ENCODE measurements at places on chromosomes 2 and 18.

- no peak for DNase-seq
Measured at GRCh38 chr2:21772624-21773023, 648.9 kb downstream of the TDRD15 start.

GRCh38 chr2:96832754-96833507 is 10.9 kb downstream of the ANKRD23 start:
- peak; percentile 97 for DNase-seq

DNA sequence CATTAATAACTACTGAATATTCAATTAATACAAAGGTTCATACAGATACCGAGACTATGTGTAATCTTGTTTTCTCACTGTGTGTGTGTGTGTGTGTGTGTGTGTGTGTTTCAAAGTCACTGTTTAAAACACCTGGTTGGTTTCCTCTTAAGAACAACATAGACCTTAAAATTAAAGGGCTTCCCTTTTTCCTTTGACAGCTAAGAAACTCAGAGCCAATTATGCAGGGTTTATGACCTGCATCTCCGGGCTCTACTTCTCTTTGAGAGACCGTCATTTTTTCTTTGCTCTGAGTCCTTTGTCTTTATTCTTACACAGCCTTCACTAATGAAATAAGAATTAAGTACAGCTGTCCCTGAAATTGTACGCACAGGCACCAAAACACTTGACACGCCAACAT is 145.6 kb downstream of the HDAC4 start:
- no peak for DNase-seq

- no peak for DNase-seq
Measured at GRCh38 chr2:43701111-43701510, 24.9 kb upstream of the C1GALT1C1L start.

- DNase-seq = no peak
Measured at GRCh38 chr2:1173528-1173927, 222.9 kb downstream of the SNTG2 start.

- DNase-seq = no peak
Measured at GRCh38 chr2:178225006-178225805, 30.9 kb downstream of the OSBPL6 start.

- no peak for DNase-seq
Measured at GRCh38 chr2:41736105-41736567, 311.7 kb upstream of the PKDCC start.

Measured in NCI-H187 treated with DMSO at 0.1 percent for 48 hours (cell line).